T-cell (primary cell): ENCODE measurements at places on chromosomes 1 and 21. TPM values are rescaled to one million over a fixed set of nuclear protein-coding genes. Genes with fewer than 3 reads are reported as not detected.
A peak's percentile ranks its signal among the peaks of the same experiment; 100 is the strongest.

Gene SESN2
- 7.1 TPM for total RNA-seq

Gene CELA2B
- total RNA-seq: not detected

DNA sequence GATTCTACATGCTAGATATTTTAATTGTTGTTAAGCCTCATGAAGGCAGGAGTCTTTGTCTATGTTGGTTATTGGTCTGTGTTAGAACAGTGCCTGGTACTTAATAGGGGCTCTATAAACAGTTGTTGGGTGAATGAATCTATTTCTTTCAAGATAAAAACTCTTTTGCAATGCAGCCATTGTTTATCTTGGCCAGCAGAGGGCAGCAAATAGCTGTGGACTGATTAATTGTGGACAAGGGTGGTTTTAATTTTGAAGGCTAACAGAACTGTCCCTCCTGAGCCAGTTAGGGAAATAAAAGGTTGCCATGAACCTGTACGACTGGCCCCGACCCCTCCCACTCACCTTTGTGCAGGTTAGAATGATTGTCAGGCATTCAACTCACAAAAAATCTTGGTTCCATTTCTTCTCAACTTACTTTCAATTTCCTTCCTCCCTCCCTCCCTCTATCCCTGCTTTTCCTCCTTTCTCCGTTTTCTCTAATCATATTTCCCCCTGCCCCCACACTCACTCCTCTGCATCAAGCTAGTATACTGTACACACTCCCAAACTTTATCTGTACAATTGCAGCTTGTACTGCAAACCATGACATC lies 66.3 kb upstream of the DIRAS3 start:
- no peak for DNase-seq

- no peak for DNase-seq
Observed at GRCh38 chr1:40379785-40380452, 6.4 kb downstream of the SMAP2 start.

- peak; percentile 20 for DNase-seq
Observed at GRCh38 chr1:229254910-229255541, 15.9 kb upstream of the RAB4A start.
